ENCODE measurements at places on chromosomes 2 and 18.

DNA sequence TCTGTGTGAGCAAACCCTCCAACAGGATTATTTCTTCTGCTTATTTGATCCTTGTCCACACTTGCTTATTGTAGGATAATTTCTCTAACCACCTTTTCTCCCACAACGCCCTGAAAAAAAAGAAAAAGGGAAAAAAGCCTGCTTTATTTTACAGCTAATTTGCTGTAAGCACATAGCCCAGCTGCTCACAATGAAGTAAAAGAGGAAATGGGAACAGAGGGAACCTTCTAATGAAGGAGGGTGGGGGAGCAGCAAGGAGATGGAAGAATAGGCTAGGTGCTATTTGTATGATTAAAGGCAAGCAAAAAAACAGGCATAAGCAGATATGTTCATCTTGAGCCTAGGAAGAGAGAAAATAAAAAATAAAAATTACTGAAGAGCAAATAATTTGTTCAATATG lies 331.6 kb downstream of the TXNL1 start:
- DNase-seq: no peak

DNA sequence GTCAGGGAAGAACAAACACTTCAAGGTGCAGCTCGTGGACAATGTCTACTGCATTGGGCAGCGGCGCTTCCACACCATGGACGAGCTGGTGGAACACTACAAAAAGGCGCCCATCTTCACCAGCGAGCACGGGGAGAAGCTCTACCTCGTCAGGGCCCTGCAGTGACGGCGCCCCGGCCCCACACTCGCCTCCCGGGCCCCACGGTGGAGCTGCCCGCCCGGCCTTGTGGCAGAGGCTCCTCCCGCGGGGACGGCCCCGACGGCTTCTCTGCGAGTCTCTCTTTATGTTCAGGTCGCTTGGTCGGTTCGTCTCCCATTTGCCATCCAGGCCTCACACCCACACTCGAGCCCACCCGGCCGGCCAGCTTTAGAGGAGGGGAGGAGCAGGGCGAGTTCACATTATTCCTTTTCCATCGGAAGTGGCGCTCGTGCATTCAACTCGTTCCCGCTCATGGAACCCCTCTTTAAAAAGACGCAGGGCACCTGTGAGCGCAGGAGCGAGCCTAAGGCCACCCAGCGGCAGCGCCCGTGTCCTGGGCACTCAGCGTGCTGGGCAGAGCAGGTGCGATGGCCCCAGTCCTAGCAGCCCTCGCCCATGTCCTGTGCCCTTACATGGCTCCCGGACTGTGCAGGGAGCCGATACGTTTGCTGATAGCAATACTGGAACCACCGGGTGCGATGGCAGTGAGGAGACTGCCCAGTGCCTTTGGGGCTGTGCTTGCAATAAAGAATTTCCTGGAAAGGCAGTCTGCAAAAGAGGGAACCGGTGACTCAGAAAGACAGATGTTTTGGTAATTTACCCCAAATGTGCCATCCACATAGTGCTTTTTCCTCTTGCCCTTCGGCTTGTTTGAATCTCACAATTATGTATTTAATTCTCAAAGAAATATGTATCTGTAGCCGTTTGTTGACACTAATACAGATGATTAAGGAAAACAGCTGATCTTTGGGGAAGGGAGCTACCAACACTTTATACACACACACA lies 148.6 kb downstream of the NCK2 start:
- DNase-seq: no peak

DNA sequence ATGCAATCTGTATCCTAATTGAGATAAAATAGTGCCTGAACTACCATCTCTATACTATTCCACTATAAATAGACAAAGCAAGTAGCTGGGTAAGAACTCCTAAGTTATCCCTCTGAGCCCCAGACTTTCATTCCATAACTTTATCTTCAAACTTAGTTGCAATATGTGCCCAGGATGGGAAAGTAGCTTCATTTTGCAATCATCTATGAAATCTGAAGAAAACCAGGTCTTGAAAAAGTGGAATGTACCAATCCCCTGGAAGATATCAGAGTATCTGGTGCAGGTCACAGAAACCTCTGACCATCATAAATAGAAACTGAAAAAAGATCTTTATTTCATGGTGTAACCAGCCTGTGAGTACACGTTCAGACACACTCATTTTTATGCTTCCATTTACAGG lies 78.1 kb upstream of the TMEM178A start:
- DNase-seq: no peak

GRCh38 chr2:105449076-105449475 lies 50.2 kb upstream of the FHL2 start:
- DNase-seq: no peak

GRCh38 chr2:191571163-191571769 lies 106.7 kb upstream of the NABP1 start:
- DNase-seq: peak; percentile 33

GRCh38 chr18:10381951-10382350 lies 72.5 kb upstream of the APCDD1 start:
- DNase-seq: no peak

GRCh38 chr2:226172939-226173338 lies 626.7 kb downstream of the IRS1 start:
- no peak for DNase-seq

- DNase-seq: no peak
These were observed 677.5 kb downstream of the NYAP2 start for GRCh38 chr2:226077031-226077430.

DNA sequence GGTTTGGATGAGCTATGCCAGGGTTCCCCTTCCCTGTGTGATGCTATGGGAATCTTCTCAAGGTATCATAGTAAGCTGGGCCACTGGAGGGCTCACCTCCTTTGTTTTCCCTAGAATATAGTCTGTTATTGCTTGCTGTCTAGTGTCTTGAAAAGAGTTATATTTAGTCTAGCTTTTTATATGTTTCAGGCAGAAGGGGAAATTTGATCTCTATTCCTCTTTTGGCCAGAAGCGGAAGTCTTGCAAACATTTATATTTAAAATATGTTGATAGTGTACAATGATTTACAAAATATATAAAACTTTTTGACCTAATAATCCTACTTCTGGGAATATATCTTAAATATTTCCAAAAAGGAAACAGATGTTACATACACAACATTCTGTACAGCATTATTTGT lies 260.7 kb downstream of the FHOD3 start:
- DNase-seq: no peak

- no peak for DNase-seq
These were observed 850 bp downstream of the CATIP start for GRCh38 chr2:218357236-218358177.

DNA sequence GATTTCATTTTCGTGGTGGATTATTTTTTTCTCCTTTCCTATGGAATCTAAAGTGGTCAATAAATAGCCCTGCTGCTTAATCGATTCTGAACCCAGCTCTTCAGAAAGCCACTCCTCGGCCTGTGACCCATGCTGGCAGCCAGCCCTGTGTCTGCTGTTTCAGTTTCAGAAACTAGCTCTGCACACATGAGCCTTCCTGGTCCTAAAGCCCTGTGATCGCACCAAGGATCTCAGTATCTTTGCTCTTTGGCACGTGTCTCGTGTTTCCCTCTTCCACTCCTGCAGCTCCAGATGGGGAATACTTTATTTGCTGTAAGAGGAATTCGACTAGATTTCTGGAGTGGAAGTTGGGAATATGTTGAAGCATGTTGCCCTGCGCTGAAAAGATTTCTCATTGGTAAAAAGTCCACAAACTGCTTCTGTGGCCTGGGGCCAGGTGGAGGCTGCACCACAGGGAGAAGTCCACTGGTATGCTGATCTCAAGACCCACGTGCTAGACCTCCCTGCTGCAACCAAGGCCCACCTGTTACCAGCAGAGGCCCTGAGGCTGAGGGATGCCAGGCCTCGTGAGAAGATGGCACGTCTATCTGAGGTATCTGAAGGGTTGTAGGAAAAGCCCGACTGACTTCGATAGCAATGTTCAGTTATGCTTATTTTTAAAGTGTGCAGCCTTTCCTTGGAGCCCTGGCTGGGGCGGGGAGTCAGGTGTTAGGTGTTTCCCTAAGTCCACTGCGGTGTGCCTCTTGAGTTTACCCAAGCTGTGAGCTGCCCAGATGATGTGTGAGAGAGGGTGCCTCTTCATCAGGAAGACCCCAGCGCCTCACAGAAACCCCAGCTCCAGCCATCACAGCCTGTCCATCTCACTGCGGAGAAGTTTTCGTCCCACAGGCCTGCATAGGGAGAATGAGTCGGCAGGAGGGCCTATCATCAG lies 33.6 kb upstream of the CELF4 start:
- no peak for DNase-seq

- DNase-seq: no peak
These were observed 103.3 kb upstream of the SLC38A11 start for GRCh38 chr2:165058476-165059265.

GRCh38 chr2:165497659-165498317 lies 28.3 kb downstream of the CSRNP3 start:
- no peak for DNase-seq

- DNase-seq: no peak
These were observed 647.0 kb upstream of the NXPH2 start for GRCh38 chr2:139427164-139427563.

GRCh38 chr2:85111819-85112281 lies 21.3 kb upstream of the TCF7L1 start:
- DNase-seq: no peak

- no peak for DNase-seq
These were observed 52.8 kb downstream of the HYCC2 start for GRCh38 chr2:201018636-201019035.

DNA sequence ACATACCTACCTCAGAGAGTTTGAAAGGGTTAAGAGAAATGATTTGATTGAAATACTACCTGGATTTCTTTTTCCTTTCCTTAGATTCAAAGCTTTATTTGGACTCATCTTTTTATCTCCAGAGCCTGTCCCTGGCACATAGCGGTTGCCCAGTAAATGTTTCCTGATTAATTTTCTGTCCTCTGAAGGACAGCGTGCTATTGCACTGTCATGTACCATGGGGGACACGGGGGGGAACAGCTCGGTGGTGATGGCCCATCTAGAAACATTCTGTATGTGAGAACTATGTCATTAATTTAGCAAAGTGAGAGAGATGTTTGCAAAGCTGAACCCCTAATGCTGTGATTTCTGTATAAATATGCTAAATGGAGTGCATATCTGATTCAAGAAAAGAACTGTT lies 26.4 kb upstream of the CABYR start:
- no peak for DNase-seq

DNA sequence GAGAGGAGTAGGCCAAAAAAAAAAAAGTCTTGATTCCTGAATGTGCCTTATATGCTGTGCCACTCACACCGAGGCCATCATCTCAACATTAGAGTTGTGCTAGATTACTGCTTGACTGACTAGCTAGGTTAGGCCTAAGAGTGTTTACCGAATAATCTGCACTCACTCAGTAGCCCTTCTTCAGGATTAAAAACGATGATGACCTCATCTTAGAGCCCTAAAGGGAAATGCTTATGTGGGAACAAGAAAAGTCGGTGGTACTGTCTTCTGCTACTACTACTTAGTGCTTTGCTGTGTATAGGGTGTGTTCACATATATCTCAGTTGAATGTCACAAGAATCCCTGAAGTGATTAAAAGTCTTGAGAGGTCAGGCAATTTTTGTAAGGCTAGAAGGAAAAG lies 54.3 kb downstream of the THOC1 start:
- DNase-seq: no peak

- DNase-seq: no peak
These were observed 509.8 kb upstream of the SMIM21 start for GRCh38 chr18:75937306-75937705.

- no peak for DNase-seq
These were observed 134.1 kb upstream of the SERPINE2 start for GRCh38 chr2:224173210-224173609.

GRCh38 chr18:8930990-8931616 lies 171.4 kb upstream of the NDUFV2 start:
- DNase-seq: no peak

DNA sequence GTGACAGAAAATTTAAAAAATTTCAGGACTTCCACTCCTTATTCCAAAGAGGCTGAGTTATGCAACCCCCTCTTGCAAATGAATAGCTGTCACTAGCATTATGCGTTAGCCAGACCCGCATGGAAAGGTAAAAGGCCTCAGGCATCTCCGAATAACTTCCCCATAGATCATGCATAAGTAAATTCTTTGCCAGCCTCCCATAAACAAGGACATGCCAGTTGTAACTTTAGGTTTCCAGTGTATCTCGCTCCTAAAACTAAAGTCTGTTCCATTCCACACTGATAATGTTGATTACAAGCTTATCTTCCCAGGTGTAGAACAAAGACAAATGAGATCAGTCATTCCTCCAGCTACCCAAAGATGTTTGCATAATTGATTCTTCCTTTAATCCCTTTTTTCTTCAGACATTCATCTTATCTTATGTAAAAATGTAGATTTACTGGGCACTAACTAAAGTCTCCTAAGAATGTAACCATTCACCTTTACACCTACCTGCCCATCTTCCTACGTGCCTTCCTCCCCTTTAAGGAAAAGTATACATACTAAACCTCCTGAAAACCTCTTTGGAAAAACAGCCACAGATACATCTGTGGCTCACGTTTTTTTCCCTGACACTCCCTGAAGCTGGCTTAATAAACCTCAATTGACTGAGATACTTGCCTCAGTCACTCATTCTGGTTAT lies 13.6 kb upstream of the NFU1 start:
- DNase-seq: no peak

DNA sequence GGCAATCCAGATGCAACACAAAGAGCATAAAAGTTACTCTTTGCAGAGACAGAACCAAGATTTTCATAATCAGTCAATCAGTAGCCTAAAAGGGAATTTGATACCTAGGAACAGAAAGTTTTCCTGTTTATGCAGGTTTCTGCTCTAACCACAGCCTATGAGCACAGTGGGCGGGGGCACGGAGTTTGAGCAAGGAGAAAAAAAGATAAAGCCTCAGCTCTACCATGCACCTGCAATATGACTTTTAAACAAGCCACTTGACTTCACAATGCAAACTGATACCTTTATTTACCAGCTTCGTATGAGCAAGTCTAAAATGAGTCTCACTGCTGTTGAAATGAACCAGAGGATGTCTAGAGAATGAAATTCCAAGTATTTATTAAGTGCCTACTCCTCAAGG lies 5.6 kb upstream of the LRATD1 start:
- no peak for DNase-seq

DNA sequence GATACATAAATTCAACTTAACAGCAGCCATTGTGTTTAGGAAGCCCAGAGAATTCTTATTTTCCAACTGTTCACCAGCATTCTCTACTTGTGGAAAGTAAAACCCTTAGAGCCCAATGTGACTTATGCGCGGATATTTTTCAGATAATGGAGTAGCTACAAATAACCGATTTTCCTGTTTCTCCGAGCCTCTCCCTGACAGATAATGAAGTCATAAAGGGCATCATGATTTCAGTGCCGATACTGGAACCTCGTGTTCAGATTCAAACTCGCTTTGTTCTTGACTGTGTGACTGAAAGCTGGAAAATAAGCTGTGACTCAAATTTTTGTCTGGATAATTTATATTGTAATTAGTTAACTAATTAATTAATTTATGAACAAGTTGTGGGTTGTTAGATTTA lies 228.2 kb downstream of the VAPA start:
- no peak for DNase-seq

- no peak for DNase-seq
These were observed 183.7 kb downstream of the TCF4 start for GRCh38 chr18:55404136-55404830.

DNA sequence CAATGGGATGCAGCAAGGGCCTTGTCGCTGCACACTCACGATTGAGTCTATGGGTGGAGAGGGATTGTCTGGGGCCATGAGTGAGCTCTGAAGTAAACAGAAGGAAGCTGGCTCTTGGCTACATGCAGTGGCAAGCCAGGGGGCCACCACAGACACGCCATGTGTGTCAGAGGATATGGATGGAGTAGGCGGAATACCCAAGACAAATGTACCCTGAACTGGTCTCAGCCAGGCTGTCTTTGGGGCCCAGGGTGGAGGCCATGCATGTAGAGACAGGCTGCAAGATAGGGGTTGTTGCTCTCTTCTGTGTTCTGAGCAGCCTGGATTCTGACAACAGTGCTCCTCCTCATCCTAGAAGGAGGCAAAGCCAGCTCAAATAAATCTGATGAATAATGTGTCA lies 24.0 kb upstream of the ITGA6 start:
- DNase-seq: no peak
